ENCODE measurements at places on chromosomes 6 and 20.

GRCh38 chr6:131182991-131183425 lies 47.7 kb downstream of the AKAP7 start:
- DNase-seq, result peak; percentile 13

GRCh38 chr6:136752554-136752953 lies 39.7 kb downstream of the MAP3K5 start:
- peak; percentile 8 for DNase-seq

DNA sequence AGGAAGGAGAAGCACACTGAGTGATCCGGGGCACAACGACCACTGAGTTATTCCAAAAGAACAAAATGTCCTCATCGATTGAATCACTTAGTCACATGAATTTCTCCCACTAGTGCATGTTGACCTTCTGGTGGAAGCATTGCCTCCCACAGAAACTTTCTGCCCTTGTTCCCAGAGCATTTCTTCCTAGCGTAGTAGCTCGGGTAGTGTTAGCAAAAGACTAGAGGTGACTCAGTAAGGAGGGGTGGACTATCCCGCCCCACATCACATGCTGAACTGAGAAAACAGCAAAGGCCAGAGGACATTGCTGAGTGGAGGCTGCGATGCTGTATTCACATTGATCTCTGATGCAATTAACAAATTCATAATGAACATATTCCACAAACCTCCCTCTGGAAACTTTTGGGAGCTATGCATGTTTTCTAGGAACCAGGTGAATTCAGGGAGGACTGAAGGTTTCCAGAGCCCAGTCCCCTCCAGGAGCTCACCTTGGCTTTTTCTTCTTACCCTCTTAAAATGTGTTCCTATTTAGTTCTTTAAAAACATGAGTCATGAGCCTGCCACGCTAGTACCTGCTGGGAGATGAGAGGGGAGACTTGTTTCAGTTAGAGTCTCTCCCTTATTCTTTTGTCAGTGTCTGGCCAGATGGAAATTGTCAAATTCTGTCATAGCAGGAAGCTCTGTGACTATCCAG lies 507.9 kb downstream of the CDH26 start:
- DNase-seq, result no peak

- DNase-seq, result no peak
Observed at GRCh38 chr6:7546896-7547295, 5.4 kb downstream of the DSP start.

DNA sequence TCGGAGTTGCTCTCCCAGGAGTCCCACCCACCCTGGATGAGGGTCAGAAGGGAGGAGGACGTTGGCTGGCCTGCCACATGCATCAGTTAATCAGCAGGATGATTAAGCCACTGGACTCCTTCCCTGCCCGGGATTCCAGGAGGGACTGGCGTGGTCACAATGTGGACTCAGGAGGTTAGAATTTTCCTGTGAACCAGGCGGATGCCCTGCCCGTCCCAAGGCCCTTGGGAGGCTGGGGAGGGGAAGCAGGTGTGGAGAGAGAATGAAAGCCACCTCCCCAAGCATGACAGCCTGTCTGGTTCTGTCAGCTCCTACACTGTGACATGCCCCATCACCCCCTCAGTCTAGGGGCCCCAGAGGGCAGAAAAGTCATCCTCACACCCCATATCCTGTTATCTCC lies 11.6 kb upstream of the ITPR3 start:
- no peak for DNase-seq

GRCh38 chr6:138012682-138013081 lies 94.5 kb downstream of the PERP start:
- no peak for DNase-seq

DNA sequence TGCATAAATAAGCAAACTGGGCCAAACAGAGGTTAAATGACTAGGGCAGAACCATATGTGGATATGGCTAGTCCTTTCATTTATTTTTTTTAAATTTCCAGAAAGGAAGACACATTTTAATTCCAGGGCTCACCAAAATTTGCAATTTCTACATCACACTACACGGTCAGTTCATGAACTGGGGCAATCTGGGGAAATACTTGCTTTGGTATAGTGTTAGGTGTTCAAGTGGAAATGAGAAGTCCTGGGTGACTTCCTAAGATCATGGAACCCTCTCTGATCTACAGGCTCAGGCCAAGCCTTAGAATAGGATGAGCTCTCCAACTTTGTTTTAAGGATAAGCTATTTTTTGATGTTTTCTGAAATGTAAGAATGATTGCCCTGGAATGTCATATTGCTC lies 128.6 kb upstream of the SPACA1 start:
- no peak for DNase-seq

DNA sequence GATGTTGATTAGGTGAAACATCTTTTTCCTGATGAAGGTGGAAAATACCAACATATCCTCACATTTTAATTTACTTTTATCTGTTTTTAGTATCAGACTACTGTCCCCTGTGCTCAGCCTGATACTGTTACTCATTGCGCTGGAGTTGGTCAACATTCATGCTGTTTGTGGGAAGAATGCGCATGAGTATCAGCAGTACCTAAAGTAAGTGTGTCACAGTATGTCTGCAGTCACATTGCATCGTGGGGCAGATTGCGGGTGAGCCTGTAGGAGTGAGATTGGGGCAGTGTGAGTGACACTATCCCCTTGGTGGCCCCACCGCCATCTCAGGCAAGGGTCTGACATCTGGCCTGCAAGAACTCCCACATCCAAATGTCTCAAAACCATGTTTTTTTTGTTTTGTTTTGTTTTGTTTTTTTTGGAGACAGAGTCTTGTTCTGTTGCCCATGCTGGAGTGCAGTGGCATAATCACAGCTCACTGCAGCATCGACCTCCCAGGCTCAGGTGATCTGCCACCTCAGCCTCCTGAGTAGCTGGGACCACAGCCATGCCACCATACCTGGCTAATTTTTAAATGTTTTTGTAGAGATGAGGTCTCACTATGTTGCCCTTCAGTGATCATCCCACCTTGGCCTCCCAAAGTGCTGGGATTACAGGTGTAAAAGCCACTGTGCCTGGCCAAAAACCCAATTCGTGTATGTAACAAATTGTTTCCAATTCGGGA lies 27.8 kb downstream of the ERMARD start:
- DNase-seq, result no peak

DNA sequence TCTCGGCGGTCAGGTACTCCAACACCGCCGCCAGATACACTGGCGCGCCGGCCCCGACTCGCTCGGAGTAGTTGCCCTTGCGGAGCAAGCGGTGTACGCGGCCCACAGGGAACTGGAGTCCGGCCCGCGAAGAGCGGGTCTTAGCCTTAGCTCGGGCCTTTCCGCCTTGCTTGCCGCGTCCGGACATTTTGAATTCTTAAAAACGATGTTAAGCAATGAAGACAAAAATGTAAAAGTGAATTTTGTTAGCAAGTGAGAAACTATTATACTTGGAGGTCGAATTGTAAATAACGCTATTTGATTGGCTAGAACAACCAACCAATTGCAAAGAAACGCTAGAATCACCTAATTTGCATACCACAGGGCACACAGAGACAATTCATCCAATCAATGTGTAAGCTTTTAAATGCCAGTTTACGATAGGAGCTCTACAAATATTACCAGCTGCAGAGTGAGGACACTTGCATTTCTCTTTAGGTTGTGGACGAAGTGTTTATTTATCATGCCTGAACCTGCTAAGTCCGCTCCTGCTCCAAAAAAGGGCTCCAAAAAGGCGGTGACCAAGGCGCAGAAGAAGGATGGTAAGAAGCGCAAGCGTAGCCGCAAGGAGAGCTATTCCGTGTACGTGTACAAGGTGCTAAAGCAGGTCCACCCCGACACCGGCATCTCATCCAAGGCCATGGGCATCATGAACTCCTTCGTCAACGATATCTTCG lies 112.0 kb downstream of the HFE start:
- DNase-seq, result peak; percentile 75

GRCh38 chr20:17790296-17790695 lies 90.5 kb downstream of the BANF2 start:
- DNase-seq, result no peak

GRCh38 chr20:22757424-22758183 lies 173.2 kb upstream of the FOXA2 start:
- DNase-seq, result no peak

DNA sequence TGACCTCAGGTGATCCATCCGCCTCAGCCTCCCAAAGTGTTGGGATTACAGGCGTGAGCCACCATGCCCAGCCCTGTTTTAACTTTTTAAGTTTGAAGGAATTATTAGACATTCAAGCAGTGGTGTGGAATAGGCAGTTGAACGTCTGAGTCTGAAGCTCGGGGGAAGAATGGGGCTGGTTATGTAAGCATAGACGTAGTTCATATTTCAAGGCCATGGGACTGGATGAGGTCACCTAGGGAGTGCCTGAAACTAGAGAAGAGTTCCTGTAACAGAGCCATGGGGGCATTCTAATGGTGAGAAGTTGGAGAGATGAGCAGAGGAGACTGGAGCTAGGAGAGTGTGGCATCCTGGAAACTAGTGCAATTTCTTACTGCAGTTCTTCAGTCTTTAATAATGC lies 6.4 kb downstream of the CDKAL1 start:
- no peak for DNase-seq

- DNase-seq, result no peak
Observed at GRCh38 chr6:158172001-158172400, 3.9 kb downstream of the GTF2H5 start.

DNA sequence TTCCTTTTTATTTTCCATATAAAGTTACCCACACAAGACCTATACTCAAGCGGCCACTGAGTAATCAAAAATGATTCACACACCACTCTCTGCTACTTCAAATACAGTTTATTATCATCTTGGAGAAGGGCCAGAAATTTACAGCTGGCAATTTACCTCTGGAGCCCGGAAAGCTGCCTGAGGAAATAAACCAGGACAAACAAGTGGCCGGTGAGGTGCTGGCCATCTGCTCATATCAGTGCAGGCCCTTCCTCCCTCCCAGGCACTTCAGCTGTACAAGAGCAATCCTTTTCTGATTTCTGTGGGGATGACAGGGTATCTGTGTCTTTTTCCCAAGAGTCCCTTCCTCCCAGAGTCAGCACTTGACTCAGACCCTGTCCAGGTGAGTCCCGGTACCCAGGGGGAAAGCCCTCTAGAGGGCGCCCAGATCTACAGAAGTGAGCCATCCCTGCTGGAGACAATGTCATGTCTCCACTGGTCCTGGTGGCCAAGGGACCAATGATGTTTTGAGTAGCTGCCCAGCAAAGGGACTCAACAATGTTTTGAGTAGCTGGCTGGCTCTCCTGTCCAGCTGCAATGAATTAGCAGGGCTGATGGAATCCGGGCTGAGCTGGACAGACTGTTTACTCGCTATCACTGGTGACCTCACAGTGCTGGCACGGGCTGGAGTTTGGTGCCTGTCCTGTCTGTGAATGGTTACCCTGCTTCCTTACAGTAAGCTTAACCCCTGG lies 23.6 kb downstream of the LRP11 start:
- peak; percentile 26 for DNase-seq

DNA sequence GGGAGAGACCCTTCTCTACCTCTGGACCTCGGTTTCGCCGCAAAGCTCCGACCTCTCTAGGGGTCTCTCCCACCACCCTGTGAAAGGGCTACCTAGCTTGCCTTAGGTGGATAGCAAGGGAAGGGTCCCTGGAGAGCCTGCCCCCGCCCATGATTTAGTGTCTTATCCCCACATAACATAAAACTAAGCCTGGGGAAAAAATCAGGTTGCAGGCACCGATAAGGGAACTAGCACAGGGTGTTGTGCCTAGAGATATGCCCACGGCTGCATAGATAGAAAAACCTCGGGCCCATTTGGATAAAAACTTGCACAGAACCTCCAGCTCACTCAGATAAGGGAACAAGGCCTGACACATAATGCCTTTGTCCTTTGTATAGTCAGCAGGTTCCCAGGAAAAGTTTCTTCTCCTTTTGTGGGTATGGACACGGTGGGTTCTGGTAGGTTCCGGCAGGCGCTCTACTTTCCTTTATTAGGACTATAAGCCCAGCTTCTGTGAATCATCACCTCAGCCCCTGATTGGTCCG lies 846 bp downstream of the ZSCAN31 start:
- peak; percentile 12 for DNase-seq

- DNase-seq, result no peak
Observed at GRCh38 chr20:50019466-50020256, 36.9 kb downstream of the SNAI1 start.

GRCh38 chr6:116941727-116942126 lies 64.7 kb downstream of the RFX6 start:
- DNase-seq, result no peak

- no peak for DNase-seq
Observed at GRCh38 chr20:46963196-46963529, 68.5 kb downstream of the EYA2 start.

DNA sequence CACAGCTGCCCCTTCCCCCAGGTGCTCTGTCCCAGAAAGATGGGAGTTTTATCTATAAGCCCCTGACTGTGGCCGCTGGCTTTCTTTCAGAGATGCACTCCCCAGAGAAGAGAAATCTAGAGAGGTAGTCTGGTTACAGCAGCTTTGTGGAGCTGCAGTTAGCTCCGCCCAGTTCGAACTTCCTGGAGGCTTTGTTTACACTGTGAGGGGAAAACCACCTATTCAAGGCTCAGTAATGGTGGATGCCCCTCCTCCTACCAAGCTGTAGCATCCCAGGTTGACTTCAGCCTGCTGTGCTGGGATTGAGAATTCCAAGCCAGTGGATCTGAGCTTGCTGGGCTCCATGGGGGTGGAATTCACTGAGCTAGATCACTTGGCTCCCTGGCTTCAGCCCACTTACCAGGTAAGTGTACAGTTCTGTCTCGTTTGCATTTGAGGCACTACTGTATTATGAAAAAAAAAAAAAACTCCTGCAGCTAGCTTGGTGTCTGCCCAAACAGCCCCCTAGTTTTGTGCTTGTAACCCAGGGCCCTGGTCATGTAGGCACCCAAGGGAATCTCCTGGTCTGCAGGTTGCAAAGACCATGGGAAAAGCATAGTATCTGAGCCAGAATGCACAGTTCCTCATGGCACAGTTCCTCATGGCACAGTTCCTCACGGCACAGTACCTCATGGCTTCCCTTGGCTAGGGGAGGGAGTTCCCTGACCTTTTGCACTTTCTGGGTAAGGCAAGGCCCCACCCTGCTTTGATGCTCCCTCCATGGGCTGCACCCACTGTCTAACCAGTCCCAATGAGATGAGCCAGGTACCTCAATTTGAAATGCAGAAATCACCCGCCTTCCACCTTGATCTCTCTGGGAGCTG lies 275.0 kb downstream of the CENPW start:
- no peak for DNase-seq

DNA sequence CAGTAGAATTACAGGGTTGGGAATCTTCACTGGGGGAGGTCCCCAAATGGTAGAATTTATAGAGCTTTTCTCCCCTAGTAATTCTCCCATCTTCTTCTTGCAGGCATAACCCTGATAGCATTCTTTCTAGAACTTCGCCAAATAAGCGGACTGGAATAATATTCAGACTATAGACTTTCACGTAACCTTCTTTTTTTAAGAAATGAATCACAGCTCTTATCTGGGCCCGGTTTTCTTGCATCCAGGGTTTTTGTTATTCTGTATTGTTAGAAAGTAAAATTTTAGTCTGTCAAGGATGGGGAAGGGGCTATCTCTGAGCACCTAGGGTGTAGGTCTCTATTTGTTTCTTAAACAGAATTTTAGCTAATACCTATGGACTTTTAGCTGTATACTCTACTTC lies 476.8 kb upstream of the CITED2 start:
- DNase-seq, result no peak
